ENCODE measurements at places on chromosomes 16 and 17. TPM values are rescaled to one million over a fixed set of nuclear protein-coding genes. Genes with fewer than 3 reads are reported as not detected.

Gene ZNF785
- 4.5 TPM for total RNA-seq

DNA sequence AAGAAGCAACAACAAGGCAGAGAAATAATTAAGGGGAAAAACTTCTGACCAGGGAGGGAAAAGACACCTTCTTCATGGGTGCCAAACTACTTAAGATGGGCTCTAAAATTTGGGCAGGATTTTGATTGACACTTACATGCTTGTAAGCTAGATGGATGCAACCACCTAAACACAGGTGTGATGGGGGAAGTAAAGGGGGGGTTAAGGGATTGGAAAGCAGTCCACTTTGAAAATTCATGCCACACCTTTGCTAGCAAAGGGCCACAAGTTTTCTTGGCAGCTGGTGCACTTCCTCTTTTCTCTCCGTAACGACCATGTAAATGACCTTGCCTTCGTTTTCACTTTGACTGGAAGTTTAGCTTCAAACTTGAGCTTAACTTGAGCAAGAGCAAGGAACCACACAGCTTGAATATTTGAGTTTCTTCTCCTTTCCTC lies 14.3 kb upstream of the PRKAR1A start:
- no peak for DNase-seq

Gene TPSD1
- total RNA-seq: 0.28 TPM

DNA sequence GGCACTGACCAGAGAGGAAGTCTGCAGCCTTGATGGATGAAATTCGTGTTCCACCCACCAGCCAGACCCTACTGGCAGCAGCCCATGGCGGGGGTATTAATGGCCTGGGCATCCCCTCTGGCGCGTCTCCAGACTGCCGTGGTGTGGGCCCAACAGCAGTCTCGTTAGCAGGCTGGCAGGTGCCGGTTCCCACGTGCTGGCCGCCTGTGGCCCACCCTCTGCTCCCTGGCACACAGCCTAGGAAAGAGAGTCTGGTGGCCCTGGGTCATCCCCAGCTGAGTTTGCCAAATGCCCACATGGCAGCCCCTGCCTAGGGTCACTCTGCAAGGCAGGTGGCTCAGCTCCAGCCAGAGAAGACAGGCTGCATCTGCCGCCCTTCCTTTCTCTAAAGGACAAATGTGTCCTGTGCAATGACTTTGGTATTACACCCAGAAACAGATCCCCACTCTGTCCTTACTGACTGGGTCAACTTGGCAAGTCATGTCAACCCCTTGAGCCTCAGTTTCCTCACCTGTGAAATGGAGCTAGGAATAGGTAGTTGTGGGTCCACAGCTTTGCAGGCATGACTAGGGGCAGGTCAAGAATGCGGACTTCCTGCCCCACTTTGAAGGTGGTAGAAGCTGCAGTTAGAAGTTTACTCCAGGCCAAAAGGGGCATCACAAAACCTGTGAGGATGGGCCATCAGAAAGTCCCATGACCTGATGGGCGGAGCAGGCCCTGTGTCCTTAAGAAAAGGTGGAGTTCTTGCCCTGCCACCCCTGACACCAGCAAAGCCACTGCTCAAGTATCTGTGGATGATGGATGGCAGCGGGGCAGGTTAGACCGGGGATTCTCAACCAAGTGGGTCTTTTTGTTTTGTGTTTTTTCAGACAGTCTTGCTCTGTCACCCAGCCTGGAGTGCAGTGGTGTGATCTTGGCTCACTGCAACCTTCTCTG lies 76.6 kb downstream of the ABCC6 start:
- DNase-seq: no peak

Gene TBC1D3I
- total RNA-seq: not detected

DNA sequence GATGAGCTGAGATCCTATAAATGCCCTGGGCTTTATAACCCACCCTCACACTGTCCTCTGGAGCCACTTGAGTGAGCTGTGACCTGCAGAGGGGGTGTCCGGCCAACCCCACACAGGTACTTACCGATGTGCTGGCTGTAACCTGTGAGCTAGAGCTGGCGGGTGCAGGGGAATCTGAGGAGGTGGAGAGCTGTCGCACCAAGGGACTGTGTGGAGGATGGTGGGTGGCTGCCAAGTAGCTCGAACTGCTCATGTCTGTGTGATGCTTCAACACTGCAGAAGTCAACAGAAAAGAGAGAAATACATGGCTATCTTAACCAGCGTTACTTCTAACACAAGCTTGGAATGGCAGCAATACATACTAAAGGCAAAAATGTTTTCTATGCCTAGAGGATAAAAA lies 39.4 kb downstream of the STH start:
- no peak for DNase-seq

Gene CETP
- 24.0 TPM for total RNA-seq
